SJSA1 (cell line): ENCODE measurements at places on chromosomes 6 and 20. TPM values are rescaled to one million over a fixed set of nuclear protein-coding genes. Genes with fewer than 3 reads are reported as not detected.
A peak's percentile ranks its signal among the peaks of the same experiment; 100 is the strongest.

GRCh38 chr20:61434341-61434781, 182.3 kb downstream of the CDH4 start:
- DNase-seq, result no peak

- DNase-seq, result no peak
These were observed 243.0 kb upstream of the KHDRBS2 start for GRCh38 chr6:62528894-62529526.

- DNase-seq, result peak; percentile 64
These were observed 68.8 kb downstream of the CDC5L start for GRCh38 chr6:44456070-44456965.

DNA sequence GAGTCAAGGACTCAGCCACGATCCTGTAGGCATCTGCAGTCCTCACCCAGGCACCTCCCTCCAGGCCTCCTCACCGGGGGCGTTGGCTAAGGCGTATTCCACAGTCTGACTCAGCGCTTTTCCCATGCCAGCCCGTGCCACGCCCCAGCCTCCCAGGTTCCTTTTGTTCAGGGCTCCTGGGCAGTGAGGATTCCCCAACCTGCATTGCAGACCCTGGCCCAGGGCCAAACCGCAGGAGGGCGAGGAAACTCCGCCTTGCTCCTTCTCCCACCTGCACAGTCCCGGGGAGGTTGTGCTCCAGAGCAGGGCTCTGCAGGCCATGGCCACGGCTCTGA, 202.8 kb upstream of the CST7 start:
- no peak for DNase-seq

DNA sequence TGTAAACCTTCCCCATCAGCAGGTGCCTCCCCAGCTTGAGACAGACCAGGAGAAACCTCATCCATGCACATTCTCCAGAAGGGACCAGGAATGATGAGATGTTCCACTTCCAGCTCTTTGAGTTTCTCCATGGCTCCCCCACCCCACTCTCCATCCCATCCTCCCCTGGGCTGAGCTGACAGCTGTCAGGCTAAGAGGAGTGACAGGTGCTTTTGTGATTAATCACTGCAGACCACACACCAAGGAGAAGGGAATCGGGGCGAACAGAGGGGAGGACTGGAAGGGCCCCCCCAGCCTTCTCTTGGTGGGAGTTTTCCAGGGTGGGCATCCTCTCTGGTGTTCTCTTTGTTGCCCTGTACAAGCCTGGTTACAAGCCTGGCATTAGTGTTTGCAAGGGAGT, 56.1 kb upstream of the ZFAND3 start:
- no peak for DNase-seq

- DNase-seq, result no peak
These were observed 893 bp downstream of the POLR1H start for GRCh38 chr6:30061858-30062458.

GRCh38 chr6:160934157-160934556, 57.4 kb upstream of the MAP3K4 start:
- no peak for DNase-seq

- no peak for DNase-seq
These were observed 279.8 kb downstream of the EPHA7 start for GRCh38 chr6:93139408-93140081.

GRCh38 chr6:119463081-119463626, 113.6 kb upstream of the MAN1A1 start:
- DNase-seq, result no peak

GRCh38 chr6:16737925-16738324, 23.3 kb downstream of the ATXN1 start:
- no peak for DNase-seq

- peak; percentile 42 for DNase-seq
These were observed 38.3 kb downstream of the MAFB start for GRCh38 chr20:40650707-40651106.

- no peak for DNase-seq
These were observed 30.7 kb downstream of the TUBB2B start for GRCh38 chr6:3196770-3197169.

DNA sequence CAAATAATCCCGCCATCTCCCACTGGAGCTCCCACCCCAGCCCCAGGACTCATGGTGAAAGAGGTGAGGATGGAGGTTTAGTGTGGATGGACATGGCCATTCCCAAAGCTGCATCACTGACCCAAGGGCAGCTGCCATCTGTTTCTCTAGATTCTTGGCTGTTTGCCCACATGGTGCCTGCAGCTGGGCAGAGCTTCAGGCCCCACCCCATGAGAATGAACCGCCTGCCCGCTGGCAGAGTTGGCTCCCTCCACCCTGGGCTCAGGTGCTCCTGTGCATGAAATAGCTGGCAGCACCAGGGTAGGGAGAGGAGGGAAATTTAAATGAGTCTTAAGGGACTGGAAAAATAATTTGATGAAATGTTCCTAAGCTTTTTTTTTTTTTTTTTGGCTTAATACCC, 17.4 kb downstream of the SCML4 start:
- DNase-seq, result no peak

DNA sequence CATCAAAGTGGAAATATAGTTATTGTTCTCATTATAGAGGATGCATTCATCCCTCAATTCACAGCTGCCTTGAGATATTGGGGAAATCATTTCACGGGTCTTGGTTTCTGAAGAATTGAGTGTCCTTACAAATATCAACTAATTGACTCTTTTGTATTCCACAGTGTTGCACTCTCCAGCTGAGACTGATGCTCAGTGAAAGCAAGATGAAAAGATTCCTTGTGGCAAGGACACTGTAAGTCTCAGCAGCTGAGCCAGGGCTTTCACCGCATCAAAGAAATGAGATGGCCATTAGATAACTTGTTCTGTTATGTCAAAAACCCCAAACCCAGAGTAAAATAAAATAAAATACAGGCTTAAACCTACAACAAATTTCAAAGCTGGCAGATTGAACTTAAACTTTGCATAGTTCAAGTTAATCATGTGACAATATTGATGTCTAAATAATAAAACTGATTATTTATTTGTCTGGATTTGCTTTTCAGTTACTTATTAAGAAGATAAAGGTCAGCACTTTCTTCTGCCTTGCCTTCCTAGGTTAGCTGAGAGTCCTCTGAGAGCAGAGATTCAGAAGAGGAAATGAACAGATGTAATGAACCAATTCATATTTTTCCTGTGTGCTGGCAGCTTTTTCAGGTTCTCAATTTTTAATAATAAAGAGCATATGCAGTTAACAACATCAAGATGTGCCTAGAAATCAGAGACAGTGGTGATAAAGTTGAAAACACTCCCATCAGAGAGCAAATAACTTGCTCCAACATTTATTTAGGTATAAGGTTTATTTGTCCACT, 82.4 kb upstream of the SMLR1 start:
- no peak for DNase-seq

DNA sequence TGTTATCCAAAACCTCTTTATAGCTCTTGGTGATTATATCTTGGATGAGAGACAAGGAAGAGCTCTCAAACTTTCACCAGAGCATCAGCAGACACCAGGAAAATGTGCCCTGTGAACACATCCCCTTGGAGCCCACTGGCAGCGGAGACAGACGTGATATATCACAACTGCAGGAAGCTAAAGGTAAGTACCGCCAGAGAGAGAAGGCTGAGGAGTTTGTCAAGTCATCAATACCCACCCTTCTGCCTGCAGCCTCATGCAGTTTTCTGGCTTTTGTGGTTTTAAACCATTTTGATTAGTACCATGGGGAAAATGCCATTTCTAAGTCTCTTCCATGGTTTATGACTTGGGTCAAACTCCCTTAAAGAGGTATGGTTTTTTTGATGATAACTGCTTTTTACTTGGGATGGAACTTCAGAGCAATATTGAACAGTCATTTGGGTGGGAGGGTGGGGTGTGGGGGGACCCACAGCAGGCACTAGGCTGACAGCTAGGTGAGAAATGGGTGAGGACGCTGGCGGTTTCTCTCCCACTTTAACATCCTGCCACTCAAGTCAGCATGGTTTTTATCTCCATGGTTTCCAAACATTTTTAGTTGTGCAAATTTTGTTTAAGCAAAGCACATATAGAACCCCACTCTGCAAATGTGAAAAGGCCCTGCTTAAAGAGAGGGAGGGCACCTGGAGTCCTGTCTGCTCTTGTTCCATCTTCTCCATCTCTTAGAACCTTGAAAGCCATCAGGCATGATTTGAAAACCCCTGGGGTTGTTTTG, 108.4 kb downstream of the SCML4 start:
- no peak for DNase-seq

SLC22A7 gene
- not detected in 2 replicates for total RNA-seq

NKAIN4 gene
- total RNA-seq, result not detected in 2 replicates

BPIFB6 gene
- not detected in 2 replicates for total RNA-seq

SLC32A1 gene
- not detected in 2 replicates for total RNA-seq

SAPCD1 gene
- 1.4 TPM in 1 of 2 replicates, not detected in the other for total RNA-seq

HDGFL1 gene
- not detected in 2 replicates for total RNA-seq

SSTR4 gene
- not detected in 2 replicates for total RNA-seq

SUMO4 gene
- 0.25 and 1.8 TPM in 2 replicates for total RNA-seq

TFAP2D gene
- not detected in 2 replicates for total RNA-seq

GFOD1 gene
- total RNA-seq, result 10.8 and 13.2 TPM in 2 replicates

CALHM4 gene
- not detected in 2 replicates for total RNA-seq
